Amniotic stem cell (primary cell): ENCODE measurements at places on chromosomes 13 and 19.

DNA sequence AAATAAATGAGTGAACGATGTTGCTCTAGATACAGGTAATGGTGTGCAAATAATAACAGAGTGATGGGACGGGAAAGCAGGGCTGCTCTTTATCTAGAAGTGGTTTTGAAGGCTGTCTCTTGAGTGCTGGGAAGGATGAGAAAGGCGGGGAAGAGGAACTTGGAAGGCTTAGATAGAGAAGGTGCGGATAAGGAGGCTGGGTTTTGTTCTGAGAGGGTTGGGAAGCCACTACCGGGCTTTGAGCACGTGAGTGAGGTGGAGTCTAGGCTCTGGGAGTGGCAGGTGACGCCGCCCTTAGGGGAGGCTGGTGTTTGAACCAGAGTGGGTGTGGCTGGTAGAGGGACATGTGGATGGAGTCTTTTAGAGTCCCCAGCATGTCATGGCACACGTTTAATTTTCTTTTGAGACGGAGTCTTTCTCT lies 811 bp downstream of the ARMC6 start:
- DNase-seq: peak; percentile 15

DNA sequence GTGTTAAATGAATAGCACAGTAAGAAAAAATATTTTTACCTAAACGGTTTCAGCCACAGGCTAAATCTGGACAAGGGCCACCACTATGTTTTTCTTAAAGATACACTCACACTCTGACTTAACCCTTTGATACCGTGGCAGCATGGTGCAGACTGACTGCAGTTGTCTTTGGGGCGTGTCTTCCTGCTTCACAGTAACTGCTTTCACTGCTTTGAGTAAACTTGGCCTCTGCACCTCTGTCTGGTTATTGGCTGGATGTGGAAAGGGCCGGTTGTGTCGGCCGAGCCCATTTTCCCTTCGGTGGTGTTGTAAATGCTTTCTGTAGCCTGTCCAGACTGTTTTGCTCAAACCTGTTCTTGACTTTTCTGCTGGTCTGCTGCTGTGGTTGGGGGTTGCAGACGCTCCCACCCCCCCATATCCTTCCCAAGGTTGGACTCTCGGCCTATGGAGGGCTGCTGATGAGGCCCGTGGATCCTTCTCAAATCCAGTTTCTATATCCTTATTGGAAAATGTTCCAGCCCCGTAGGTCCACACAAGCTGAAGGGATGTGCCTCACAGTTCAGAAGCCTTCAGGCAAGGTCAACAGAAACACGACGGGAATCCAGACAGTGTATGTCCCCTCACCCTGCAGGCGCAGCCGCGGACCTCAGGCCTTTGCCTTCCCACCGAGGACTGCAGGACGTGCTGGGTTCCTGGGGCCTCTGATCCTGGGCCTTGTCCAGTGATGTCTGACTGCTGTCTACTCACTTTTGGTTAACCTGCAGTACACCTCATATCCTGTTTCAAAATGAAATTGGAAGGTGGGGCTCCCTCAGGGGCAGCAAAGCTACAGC lies 90.2 kb upstream of the RNF113B start:
- no peak for DNase-seq

DNA sequence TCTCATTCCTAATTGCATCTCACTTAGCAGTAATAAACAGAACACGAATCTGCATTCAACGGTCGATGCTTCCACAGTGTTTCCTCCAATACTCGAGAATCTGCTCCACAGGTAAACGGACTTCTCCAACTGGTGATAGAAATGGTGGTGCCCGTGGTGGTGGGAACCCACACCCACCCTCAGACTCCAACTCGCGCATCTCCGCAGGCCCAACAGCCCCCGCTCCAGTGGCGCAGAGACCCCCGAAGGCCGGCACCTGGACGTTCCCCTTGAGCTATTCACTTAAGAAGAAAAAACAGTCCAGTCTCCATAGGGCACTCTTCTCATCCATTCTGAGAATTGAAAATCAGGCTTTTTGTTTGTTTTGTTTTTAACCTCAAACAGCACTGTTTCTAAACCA lies 13.8 kb upstream of the RASA3 start:
- DNase-seq: no peak

GRCh38 chr19:48963371-48964204 lies 1.5 kb upstream of the FTL start:
- DNase-seq: peak; percentile 40

- DNase-seq: no peak
These were observed 1.4 kb downstream of the FZR1 start for GRCh38 chr19:3507371-3508120.

DNA sequence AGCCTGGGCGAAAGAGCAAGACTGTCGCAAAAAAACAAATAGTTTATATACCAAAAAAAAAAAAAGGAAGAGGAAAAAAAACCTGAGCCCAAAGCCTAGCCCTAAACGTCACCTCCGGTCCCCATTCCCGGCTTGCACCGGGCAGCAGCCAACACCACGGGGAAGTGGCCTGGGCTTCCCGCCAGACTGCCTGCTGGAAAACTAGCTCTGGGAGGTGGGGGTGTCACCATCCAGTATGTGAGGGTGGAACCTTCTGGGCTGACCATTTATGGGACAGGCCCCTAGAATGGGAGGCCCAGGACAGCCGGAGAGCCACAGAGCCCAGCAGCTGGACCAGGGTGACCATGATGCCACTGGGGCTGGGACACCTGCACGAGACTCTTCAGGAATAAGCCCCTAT lies 37.3 kb downstream of the IL12RB1 start:
- no peak for DNase-seq

DNA sequence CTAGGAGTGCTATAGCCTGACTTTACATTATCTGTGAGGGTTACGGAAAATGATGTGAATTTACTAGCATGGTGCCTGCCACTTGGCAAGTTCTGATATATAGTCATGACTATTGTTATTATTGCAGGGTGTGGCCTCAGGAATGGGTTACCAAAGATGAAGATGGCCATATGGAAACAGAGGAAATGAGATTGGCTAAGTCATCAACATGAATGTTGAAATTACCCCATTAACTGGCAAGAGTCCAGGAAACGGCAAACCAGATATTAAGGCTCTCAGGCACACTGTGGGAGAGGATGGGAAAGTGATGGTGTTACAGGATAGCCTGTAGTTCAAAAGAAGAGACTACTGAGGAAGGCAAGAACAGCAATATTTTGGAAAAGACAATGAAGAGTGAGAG lies 183.3 kb downstream of the KCNRG start:
- DNase-seq: no peak

- DNase-seq: no peak
These were observed 2.4 kb upstream of the ACTL9 start for GRCh38 chr19:8700956-8701355.

DNA sequence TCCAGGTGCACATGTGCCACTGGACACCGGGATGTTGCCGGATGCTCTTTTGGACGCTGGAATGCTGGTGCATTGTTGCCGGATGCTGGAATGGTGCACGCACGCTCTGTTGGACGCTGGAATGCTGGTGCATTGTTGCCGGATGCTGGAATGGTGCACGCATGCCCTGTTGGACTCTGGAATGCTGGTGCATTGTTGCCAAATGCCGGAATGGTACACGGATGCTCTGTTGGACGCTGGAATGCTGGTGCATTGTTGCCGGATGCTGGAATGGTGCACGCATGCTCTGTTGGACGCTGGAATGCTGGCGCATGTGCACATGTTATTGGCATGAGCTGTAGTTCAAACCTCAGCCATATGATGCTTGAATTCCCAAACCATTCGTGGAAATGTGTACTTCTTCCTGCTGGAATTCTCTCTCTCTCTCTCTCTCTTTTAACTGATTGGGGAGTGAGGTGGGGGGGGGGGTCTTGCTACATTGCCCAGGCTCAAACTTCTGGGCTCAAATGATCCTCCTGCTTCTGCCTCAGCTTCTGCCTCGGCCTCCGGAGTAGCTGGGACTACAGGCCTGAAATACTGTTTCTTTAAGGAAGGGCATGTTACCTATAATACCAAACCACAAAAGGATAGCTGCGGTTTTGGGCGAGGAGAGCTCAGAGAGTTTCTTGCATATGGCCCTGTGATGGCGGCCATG lies 1.2 kb upstream of the MCF2L start:
- no peak for DNase-seq

GRCh38 chr13:94056362-94056990 lies 423.0 kb downstream of the DCT start:
- DNase-seq: no peak

DNA sequence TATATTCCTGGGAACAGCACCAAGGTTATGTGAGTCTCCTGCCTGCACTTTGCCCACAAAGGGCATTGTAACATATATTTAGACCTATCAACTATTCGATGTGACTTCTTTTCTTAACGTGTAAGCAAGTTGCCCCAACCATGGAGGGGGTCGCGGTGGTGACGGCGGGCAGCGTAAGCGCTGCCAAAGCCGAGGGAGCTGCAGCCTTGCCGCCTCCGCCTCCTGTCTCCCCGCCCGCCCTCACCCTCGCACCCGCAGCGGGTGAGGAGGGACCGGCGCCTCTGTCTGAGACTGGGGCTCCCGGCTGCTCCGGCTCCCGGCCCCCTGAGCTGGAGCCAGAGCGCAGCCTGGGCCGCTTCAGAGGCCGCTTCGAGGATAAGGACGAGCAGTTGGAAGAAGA lies 59.0 kb downstream of the ZNF676 start:
- DNase-seq: no peak

GRCh38 chr19:41297628-41298347 lies 12.2 kb upstream of the CCDC97 start:
- no peak for DNase-seq

DNA sequence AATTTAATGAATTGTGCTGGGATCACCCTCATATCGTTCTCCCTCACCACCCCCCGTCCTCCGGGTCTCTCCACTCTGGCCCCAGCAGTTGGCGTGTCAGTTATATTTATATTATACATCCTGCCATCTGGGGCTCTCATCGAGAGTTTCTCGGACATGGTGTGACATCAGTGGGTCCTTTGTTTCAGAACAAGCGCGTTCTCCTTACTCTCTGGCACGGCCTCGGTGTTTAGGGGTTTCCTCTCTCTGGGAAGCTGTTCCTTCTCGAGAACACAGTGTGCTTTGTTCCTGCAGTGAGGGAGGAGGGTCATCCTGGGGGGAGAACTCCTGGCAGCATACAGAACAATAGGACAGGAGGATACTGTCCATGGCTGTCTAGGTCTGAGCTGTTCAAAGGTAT lies 9.8 kb upstream of the MCF2L start:
- DNase-seq: no peak

DNA sequence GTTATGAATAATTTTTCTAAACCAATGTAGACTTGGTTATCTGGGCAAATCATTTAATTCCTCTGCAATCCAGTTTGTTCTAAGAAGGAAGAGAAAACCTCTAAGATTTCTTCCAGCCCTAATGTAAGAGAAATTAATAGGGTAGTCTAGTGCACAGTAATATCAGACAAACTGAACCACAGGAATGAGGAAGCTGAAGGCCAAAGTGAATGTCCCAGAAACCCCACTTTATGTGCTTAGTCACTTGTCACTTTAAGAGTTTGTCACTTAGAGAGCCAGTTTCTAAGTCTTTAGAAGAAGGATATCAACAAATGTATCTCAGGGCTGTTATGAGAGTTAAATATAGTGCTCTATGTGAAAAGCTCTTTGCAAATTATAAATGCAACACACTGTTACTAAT lies 750.6 kb downstream of the DIAPH3 start:
- no peak for DNase-seq

- no peak for DNase-seq
These were observed 95.2 kb downstream of the LRCH1 start for GRCh38 chr13:46648166-46648607.

DNA sequence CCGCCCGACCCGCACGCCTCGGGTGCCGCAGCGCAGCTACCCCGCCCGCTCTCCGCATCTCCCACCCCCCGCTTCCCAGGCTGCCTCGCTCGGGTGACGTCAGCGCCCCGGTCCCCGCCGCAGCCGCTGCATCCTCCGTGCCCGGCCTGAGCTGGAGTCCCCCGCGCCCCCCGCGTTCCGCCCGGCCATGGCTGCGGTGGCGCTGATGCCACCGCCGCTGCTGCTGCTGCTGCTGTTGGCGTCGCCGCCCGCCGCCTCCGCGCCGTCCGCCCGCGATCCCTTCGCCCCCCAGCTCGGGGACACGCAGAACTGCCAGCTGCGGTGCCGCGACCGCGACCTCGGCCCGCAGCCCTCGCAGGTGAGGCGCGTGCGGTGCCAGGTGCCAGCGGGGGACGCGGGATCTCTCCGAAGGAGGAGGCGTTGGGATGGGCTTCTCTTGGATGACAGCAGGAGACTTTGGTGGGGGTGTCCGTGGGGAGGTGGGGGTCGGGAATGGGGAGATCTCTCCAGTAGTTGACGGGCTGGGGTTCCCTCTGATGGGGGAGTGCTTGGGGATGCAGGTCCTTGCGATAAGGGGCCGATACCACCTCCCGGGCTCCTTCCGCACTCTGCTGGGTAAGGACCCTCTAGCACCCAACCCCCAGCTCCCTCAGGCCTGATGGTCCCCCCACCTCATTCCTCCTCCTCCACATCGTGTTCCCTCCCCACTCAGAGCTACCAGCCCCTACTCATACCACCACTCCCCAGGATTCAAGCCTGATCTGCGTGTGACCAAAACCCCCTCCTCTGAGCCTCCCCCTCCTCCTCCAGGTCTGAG lies at the start of gene TMEM59L:
TSS of gene TMEM59L (plus strand) at position 99 of the 817 bp plus-strand sequence. CDS start at position 188, 89 bp downstream.
- DNase-seq: no peak

DNA sequence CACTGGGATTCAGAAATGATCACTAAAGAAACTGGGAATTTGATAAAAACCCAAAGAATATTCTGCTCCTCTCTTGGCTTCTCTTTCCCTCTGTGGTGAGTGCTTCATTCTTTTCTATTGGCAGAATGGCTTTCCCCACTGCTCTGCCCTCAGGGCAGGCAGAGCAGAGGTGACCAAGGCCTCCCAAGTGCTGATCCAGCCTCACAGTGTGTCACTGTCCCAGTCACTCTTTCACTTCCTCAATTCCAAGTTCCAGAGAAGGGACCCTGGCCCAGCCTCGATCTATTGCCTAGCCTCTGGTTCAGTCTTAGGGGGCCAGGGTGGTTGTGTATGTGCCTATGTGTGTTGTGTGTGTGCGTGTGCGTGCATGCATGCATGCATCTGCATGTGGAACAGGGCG lies 180.6 kb upstream of the TMTC4 start:
- DNase-seq: no peak

DNA sequence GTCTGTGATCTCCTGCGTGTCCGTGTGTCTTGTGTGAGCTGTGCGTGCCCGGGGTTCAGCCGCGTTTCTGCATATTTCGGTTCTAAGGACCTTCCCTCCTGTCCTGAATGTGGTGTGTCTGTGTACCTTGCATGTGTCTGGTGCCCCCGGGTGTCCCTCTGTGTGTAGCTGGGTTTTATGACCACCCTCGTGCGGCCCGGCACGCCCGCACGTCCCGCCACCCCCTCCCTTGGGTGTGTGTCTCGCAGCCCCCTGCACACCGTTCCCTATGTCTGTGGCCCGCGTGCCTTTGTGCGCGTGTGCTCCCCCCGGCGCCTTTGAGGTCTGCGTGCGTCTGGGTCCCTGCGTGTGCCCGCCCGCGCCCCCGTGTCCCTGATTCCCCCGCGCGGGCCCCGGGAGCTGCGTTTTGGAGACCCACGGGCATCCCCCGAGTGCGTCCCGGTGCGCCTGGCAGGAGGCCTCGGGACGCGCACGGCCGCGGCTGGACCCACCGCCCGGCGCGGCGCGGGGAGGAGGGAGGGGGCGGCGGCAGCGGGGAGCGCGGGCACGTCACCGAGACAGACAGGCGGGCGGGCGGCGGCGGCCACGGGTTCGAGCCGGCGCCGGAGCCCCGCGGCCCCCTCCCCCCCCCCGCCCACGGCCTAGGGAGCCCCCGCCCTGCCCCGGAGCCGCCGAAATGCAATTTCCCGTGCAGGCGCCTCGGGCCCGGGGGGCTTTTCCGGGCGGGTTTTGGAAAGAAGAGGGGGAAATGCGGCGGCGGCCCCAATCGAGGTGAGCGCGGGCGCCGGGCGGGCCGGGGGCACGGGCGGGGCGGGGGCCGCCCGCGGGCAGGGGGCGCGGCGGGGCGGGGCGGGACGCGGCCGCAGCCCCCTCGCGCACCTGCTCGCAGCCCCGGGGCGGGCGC lies 12.0 kb upstream of the NANOS3 start:
- DNase-seq: no peak

- DNase-seq: peak; percentile 19
These were observed 17.9 kb upstream of the ELAVL1 start for GRCh38 chr19:8023371-8023770.
